ENCODE measurements at places on chromosomes 7 and 10.

DNA sequence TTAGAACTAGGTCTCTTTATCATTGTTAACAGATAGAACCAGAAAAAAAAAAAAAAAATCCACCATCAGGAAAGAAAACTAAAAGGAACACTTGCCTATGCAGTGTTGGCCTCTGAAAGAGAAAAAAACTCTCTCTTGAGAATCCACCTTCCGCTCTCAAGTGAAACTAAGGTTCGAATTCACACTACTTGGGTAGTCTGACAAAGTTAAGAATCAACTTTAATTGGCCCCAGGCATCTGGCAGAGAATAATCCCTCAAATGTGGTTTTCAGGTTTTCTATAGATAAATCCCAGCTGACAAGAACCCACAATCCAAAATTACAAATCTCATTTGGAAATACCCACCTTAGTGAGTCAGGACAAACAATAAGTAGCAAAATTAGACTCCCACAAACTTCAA is 199.7 kb upstream of the LRRN3 start:
- no peak for DNase-seq

DNA sequence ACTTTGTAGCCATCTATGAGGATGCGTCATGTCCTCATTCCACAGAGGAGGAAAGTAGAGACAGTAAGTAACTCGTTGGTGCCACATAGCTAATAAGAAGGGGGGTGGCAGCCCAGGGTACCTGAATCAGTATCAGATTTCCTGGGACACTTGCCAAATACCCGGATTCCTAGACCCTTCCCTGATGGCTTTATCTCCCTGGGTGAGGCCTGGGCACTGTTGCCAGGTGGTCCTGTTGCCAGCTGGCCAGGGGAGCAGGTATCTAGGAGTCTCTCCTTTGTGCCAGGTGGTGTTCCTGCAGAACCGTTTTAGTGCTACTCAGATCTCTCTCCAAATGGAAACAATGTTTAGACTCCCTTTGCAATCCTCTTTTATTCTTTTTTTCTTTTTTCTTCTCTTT is 12.7 kb downstream of the SLC29A3 start:
- DNase-seq = no peak

GRCh38 chr10:1577373-1577770 is 160.0 kb downstream of the ADARB2 start:
- DNase-seq = no peak

- no peak for DNase-seq
Measured at GRCh38 chr7:155974186-155974897, 162.1 kb upstream of the SHH start.

- no peak for DNase-seq
Measured at GRCh38 chr7:113936535-113936934, 17.7 kb upstream of the PPP1R3A start.

GRCh38 chr10:115136616-115137015 is 43.5 kb downstream of the ATRNL1 start:
- no peak for DNase-seq

GRCh38 chr7:47516386-47516785 is 65.5 kb downstream of the TNS3 start:
- DNase-seq = no peak

- DNase-seq = no peak
Measured at GRCh38 chr10:18743926-18744325, 84.7 kb downstream of the ARL5B start.

DNA sequence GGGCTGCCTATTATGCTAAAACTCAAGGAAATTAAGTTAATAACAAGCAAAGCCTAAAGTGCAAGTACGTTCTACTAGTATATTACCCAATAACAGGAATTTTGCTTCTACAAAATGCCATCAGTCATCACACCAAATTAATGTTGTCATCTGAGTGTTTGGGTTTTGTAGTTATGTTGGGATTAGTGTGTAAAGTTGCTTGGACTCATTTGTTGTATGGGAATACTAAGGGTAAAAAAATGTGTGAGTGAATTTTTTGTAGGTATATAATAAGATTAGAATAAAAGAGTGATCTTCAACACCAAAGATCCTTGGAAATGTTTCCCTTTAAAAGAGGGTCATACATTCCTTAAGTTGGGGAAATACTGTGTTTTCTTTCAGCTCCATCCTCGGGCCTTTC is 38.6 kb downstream of the NRP1 start:
- DNase-seq = no peak

- DNase-seq = no peak
Measured at GRCh38 chr10:61301575-61301974, 151.6 kb downstream of the TMEM26 start.

DNA sequence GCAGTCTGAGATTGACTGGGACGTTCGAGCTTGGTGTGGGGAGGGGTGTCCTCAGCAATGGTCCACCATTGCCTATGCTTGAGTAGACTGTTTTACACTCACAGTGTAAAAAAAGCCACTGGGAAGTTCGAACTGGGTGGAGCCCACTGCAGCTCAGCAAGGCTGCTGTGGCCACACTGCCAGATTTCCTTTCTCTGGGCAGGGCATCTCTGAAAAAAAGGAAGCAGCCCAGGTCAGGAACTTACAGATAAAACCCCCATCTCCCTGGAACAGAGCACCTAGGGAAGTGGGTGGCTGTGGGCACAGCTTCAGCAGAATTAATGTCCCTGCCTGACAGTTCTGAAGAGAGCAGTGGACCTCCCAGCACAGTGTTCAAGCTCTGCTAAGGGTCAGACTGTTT is 80.3 kb downstream of the BICC1 start:
- DNase-seq = no peak

GRCh38 chr7:108059526-108059925 is 56.6 kb upstream of the LAMB1 start:
- no peak for DNase-seq

GRCh38 chr10:119700321-119700954 is 25.4 kb upstream of the INPP5F start:
- no peak for DNase-seq

DNA sequence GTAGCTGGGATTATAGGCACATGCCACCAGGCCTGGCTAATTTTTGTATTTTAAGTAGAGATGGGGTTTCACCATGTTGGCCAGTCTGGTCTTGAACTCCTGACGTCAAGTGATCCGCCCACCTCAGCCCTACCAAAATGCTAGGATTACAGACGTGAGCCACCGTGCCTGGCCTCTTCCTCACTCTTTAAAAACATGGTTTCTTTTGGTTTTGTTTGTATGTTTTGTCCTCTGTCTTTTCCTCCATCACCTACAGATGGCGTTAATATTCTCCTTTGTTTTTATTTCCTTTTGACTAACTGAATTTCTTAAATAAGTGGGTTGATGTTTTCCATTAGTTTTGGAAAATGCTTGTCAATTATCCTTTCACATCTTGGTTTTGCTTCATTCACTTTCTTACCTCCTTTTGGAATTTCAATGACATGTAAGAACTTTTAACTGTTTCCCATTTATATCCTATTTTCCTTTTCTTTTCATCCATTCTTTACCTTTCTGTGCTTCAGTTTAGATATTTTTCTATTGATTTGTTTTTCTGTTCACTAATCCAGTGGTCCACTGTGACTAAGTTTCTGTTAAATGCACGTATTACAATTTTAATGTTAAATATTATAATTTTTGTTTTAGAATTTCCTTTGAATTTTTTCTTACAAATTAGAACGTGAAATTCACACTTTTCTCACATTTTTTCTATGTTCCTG is 104.1 kb downstream of the ZNF467 start:
- no peak for DNase-seq

- DNase-seq = no peak
Measured at GRCh38 chr7:67758551-67758950, 761.9 kb downstream of the TYW1 start.

DNA sequence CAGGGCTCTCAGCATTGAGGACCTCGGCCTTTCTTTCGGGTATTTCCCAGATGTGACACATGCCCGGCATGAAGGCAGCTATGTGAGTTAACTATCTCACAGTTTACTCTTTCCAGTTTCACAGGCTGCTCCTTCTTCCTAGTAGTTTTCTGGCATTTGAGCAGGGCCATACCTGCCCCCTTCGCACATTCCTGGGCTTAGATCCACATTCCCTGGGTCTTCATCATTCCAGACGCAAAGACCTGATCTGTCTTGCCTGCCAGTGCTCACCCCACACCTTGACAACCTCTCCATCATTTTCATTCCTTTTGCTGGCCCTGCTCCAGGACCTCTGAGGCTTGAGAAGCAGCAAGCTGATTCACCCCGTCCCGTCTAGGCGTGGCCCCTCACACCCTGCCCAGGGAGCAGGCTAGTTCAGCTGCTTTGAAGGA is 227.5 kb downstream of the WDR11 start:
- no peak for DNase-seq

DNA sequence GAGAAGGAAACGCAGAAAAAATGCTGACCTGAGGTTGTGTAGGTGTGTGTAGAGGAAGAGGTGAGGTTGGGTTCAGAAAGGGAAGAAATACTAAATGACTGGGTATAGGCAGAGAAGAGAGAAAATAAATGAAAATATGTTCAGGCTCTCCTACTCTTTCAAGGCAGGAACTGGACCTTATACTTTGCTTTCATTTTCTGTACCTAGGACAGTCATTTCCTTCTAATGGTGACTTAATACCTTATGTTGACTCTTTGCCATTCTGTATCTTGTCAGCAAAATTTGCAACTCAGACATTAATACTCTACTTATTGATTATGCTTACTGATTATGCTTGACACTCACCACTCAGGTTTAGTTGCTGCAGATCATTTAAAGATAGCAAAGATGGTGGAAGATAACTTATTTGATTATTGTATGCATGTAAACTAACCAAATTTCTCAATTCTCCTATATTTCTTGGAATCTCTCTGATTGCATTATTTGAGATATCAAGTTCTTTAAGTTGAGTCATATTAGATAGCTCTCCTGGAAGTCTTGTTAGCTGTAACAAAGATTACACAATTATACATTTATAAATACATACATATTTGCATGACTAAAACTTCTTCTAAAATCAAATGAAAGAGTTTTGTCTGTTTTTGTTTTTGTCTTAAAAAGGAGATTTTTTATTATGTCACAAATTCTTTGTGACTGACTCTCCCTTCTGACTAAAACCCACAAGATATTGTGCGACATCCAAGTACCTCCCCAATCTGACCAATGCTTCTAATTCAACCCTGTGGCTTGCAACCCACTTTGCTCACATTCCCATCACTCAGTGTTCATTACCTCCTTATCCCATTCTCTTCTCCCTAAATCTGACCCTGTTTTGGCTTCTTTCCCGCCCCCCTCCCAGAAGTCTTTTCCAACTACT is 20.0 kb downstream of the LRRD1 start:
- no peak for DNase-seq

DNA sequence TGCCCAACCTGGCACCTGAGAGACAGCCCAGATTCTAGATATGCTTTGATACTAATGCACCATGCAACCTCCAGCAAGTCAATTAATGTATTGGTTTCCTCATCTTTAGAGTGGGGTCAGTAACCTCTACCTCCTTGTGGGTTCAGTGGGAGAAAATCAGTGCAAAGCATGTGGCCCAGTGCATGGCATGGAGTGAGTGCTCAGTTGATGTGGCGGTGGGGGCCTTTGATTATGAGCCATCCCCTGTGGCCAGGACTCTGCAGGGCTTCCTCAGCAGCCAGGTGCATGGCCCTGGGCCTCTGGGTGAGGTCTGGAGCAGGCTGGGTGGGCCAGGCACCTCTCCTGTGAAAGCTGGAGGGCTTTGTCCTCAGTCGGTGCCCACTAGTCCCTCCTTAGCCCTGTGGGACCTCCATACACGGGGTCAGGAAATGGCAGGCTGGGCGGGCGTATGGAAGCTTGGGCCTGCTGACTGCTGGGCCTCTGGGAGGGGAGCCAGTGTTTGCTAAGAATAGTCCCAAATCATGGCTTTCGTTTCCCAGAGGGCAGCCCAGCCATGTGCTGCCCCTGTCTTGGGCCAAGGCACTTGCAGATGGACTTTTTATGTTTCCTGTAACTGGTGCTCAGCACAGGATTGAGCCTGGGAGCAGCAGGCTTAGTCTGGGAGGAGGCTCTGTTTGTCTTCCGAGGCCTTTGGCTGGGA is 3.4 kb downstream of the PALD1 start:
- DNase-seq = no peak

DNA sequence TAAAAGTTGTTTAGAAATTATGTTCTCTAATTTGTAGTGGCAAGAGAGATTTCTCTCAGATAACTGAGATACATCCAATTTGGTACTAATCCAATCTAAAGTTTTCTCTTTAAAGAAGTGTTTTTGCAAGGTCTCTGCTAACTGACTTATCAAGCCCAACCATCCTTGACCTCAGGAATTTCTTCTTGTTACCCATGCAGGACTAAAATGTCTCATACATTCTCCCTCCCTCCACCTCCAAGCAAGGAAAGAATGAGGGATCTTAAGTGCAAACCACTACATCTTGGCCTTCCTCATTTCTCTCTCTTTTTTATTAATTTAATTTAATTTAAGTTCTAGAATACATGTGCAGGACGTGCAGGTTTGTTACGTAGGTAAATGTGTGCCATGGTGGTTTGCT is 12.8 kb downstream of the NRAP start:
- no peak for DNase-seq

DNA sequence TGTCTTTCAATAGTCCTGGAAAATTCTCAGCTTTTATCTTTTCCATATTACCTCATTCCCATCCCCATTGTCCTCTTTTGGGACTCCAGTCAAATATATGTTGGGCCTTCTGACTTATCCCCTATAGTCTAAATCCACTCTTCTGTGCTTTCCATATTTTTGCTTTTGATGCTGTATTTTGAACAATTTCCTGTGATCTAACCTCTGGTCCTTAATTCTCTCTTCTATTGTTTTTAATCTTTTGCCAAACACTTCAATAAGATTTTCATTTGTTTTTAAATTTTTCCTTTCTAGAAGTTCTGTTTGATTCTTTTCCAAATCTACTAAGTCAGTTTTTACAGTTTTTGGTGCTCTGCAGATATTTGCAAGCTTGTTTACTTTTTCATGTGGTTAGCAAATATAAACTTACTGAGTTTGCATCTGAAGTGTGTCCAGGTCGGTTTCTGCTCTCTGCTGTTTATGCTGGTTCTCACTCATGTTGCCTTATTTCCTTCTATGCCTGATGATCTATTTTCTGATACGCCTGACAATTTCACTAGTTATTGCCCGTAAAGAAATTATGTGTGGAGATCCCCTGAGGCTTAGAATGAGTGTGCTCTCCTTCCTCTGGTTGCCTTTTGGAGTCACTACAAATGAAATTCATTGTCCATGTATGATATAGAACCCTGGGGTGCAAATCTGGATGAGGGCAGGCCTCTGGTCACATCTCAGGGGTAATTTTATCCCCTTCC is 110.4 kb downstream of the RBM20 start:
- DNase-seq = no peak

- DNase-seq = no peak
Measured at GRCh38 chr7:128402356-128402755, 7.4 kb downstream of the IMPDH1 start.
